ENCODE measurements at places on chromosomes 2 and 18.

DNA sequence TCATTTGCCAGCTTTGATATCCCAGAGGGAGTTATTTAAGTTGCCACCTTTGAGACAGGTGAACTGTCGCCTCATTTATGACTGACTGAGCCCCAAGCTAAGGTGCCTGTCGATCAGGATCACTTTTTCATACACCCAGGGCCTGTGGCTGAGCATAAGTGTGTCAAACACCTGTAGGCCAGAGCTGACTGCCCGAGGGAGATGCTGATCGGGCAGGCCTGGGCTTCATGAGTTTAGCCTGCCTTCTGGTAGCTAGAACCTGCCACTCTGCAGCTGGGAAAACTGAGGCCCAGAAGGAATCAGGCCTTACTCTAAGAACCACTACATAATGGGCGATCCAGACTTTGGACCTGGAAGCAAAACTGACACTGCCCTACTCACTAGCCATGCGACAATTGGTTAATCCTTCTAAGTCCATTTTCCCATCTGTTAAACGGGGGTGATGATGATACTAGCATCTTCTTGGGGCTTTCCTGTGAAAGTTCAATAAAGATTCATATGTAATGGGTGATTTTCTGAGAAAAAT is 188.7 kb upstream of the GLI2 start:
- no peak for DNase-seq

GRCh38 chr18:44536046-44536445 is 144.6 kb upstream of the SETBP1 start:
- no peak for DNase-seq

GRCh38 chr2:54609647-54610046 is 113.8 kb upstream of the EML6 start:
- no peak for DNase-seq

- no peak for DNase-seq
Observed at GRCh38 chr2:227632827-227633226, 15.5 kb downstream of the SCYGR4 start.

DNA sequence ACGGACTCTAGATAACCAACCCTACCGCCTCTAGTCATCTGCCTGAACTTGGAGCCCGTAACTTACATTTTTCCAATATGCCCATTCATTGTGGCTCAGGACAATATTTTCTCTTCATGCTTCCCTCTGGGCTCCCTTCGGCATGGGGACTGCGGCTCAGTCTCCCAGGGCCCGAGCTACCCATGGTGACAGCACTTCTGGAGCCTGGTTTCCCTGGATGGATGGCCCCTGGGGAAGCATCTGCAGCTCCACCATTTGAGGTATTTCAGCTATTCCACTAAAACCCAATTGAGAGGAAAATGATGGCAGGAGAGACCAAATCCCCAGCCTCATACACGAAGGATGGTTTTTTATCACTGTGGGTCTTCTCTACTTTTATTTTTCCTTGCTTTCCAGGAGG is 74.3 kb downstream of the KIF5C start:
- DNase-seq, result no peak

GRCh38 chr2:120678926-120679325 is 56.7 kb upstream of the GLI2 start:
- DNase-seq, result no peak

- DNase-seq, result no peak
Observed at GRCh38 chr2:203797276-203797675, 70.3 kb upstream of the CTLA4 start.

DNA sequence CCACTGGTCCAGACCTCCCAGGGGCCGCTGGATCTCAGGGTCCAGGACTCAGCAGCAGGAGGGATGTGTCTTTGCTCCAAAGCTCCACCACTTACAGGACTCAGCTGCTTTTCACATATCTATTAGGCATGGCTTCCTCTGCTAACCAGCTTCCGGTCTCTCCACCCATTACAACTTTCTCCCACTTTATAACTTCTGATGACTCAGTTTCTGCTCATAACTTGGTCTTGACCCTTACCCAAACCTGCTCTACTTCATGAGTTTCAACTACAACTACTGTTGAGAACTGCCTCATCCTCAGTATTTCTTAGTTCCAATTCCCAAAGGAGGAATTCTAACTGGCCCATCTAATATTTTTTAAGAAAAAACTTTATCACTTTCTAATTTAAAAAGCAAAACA is 17.2 kb downstream of the SULT1C2 start:
- no peak for DNase-seq

DNA sequence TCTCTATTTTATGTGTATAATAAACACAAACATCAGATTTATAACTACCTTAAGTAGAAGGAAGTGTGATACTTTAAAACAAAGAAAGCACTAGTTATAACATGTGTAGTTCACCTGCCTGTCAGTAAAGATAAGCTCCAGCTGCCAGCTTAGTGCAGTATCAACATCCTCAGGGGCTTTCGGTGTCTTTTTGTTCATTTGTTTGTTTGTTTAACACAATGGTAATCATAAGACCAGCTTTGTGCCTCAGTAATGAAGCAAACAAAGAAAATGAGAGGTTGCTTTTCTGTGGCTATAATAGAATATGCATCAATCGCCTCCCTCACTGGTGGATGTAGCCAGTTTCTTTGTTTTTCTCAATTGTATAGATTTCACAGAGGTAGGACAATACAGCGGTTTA is 1499.0 kb upstream of the TMEFF2 start:
- no peak for DNase-seq

DNA sequence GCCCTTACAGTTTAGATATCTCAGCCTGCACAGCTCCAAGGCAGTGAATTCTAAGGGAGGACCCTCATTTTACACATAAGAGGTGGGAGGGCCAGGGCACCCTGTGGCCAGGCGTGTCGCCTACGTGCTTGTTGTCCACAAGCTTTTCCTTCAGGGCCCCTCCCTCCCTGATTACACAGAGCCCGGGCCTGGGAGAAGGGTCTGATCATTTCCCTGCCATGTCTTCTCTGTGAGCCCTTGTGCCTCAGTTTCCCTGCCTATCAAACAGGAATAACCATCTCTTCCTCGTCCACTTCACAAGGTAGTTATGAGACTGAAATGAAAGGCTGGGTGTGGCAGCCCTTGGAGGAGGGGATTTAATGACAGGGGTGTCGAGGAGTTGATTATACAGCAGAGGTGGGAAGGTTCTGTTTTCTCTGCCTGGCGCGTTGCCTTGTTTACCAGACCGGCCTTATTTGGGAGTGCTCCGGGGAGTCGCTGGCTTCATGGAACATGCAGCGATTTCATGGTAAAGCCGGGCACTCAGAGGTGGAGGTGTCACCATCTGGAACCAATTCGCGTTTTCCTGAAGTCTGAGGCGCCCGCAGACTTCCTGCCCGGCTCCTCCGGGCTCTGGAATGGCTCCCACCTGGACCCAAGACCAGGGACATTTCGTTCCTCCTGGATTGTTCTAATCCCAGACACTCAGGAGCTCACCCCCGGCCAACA is 208.9 kb downstream of the KLHL29 start:
- DNase-seq, result no peak

DNA sequence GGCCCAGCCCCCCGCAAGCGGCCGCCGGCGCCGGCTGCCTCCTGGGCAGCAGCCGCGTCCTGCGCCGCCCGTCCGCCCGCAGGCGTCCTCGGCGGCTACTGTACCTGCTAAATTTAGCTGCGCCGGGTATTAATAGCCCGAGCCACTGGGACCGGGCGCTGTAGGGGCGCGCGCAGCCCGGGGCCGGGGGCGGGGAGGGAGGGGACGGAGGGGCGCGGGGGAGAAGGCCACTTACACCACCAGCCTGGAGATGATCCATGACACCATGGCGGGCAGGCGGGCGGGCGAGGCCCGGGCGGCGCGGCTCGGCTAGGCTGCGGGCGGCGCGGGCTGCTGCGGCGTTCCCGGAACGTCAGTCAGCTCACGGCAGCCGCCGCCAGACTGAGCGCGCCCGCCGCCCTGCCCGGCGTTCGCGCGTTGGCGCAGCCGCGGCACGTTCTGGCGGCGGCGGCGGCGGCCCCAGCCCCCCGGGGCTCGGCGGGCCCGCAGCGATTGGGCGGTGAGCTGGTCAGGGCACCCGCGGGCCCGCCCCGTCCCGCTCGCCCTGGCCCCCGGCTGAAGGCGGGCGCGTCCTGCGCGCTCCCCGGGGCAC is at the start of gene REEP1:
Gene REEP1 (minus strand): TSS at position 383 of the 592 bp plus-strand sequence. CDS start 116 bp downstream, at position 267.
- no peak for DNase-seq

GRCh38 chr2:124560592-124561112 is 535.6 kb downstream of the CNTNAP5 start:
- DNase-seq, result no peak

GRCh38 chr2:45890819-45891218 is 239.3 kb downstream of the PRKCE start:
- DNase-seq, result no peak

- no peak for DNase-seq
Observed at GRCh38 chr2:160742667-160743066, 249.1 kb upstream of the RBMS1 start.

DNA sequence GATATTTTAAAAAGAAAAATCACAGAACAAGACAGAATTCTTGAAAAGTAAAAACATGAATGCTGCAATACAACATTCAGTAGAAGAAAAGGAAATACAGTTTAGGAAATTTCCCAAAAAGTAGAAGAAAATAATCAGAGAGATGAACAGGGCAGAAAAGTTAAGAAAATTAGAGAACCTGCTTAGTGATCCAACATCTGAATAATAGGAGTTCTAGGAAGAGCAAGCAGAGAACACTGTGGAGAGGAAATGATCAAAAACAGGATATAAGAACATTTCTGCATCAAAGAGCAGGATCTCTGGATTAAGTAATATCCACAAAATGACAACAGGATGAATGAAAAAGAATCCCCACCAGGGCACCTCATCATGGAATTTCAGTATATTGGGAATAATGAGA is 8.8 kb upstream of the FHOD3 start:
- DNase-seq, result no peak

GRCh38 chr18:67639872-67640271 is 123.4 kb upstream of the DSEL start:
- no peak for DNase-seq

DNA sequence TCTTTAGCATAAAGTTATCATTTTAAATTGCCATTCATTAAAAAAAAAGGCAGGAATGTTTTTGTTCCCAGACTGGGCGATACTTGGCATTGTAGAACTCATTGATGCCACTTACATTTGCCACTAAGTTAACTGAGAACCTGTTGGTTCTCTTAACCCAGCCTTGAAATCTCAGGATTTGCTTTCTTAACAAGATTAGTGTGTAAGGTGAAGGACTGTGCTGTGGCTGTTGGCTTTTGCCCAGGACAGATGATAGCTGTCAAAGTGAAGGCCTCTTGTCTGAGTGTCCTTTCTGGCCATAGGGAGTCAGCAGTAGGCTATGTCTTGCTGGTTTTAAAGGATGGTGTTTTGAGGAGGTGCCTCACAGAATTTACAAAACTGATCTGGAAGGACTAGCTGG is 2.6 kb downstream of the DPYSL5 start:
- no peak for DNase-seq

DNA sequence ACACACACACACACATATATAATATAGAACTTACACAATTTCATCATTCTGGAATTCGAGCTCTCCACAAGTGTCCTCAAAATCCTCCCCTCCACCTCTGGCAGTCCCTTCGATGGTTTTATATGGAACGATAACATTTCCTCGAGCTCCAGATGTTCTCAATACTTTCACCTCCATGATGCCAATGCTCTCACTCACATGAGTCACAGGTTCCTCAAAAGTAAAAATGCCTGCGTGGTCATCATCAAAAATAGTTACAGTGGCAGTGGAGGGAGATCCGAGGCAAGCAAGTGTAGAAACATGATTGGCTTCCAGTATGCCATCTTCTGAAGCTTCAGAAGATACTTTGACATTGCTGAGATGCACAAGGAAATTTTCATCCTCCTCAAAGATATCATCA is 23.5 kb downstream of the SLC8A1 start:
- DNase-seq, result no peak

DNA sequence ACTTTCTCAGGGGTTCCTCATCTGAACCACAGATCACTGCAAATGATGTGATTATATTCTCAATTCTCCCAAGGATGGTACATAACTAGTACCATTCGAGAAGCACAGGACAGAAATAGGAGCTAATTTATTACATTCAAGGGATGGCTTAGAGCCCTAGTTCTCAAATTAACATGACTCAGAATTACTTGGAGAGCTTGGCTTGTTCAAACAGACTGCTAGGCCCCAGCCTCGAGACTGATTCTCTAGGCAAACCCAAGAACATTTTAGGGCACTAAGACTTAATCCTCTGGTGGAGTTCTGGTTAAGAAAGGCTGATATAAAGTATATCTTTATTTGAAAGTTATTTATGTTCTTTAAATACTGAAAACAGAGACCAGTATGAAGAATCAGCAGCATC is 35.8 kb downstream of the HIBCH start:
- no peak for DNase-seq
